ENCODE measurements at places on chromosomes 5 and 9. TPM values are rescaled to one million over a fixed set of nuclear protein-coding genes. Genes with fewer than 3 reads are reported as not detected.

Gene FABP6
- not detected for total RNA-seq

Gene GARIN3
- total RNA-seq, result not detected

Gene FBP2
- not detected for total RNA-seq

GRCh38 chr9:19665146-19665863, 123.5 kb downstream of the SLC24A2 start:
- no peak for DNase-seq
- peaks cover 27% of the 10 kb centered on the region for H3K27me3 ChIP-seq
- H3K36me3 ChIP-seq, result no peaks in the 10 kb centered on the region
- no peaks in the 10 kb centered on the region for H3K4me1 ChIP-seq
- no peak overlapping the region for H3K4me3 ChIP-seq
- no peak overlapping the region for H3K27ac ChIP-seq

GRCh38 chr9:134372581-134373267, 46.5 kb downstream of the RXRA start:
- no peaks in the 10 kb centered on the region for H3K36me3 ChIP-seq
- no peak overlapping the region for H3K27ac ChIP-seq
- H3K4me1 ChIP-seq, result peaks cover 21% of the 10 kb centered on the region
- DNase-seq, result no peak

GRCh38 chr5:80067531-80068245, 32.5 kb downstream of the THBS4 start:
- peaks cover 10% of the 10 kb centered on the region for H3K4me1 ChIP-seq
- DNase-seq, result no peak
- H3K27me3 ChIP-seq, result peaks cover 9% of the 10 kb centered on the region
- H3K36me3 ChIP-seq, result no peaks in the 10 kb centered on the region

- H3K4me1 ChIP-seq, result peaks cover 24% of the 10 kb centered on the region
- H3K36me3 ChIP-seq, result no peaks in the 10 kb centered on the region
- H3K27me3 ChIP-seq, result peaks cover 4% of the 10 kb centered on the region
- no peak overlapping the region for H3K27ac ChIP-seq
Observed at GRCh38 chr9:91045041-91045440, 243.4 kb downstream of the SYK start.

DNA sequence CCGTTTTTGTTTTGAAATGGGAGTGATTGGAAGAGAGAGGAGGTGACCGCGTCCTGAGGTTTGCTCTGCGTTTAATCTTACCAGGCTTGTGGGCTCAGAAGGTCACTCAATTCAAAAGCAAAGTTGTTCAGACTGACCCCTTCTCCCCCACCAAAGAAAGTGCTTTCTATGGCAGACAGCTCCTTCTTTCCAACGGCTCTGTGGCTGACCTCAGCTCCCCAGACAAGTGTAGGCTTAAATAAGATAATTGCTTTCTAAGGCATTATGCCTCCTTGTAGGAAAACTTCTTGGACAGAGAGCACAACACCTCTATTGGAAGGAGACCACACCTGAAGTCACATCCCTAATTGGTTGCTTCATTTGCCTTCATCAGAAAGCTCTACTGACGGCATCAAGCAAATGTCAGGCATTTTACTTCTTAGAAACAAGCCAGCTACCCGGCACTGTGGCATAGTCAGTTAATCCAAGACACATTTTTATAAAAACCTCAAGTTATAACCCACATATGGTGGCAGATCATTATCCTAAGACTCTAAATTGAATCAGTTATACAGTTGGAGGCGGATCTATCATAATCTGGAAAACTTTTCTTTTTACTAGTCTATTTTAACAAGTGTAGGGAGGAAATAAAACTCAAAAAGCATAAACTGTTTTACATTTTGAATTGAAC, 94.9 kb downstream of the TMEM174 start:
- DNase-seq, result no peak
- H3K27me3 ChIP-seq, result peaks cover 43% of the 10 kb centered on the region
- H3K4me3 ChIP-seq, result no peak overlapping the region

DNA sequence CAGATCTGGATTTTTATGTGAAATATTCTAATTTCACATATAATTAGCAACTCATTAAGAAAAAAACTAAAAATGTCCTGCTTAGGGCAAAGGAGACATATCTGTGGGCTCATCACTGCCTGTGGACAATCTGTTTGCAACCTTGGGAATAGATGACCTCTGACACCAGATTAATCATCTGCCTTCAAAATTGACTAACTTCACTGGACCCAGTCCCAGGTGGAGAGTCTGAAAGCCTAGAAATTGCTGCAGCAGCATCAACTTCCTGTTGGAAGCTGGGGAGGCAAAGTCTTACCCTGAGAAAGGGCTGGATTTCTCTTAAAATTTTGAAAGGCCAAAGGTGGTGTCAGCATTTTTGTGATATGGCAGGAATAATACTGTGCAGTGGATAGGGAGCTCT, 76.3 kb upstream of the TNC start:
- DNase-seq, result no peak
- H3K36me3 ChIP-seq, result no peaks in the 10 kb centered on the region
- H3K4me3 ChIP-seq, result no peak overlapping the region
- H3K4me1 ChIP-seq, result no peaks in the 10 kb centered on the region
- no peak overlapping the region for H3K27ac ChIP-seq

GRCh38 chr9:112308588-112308987, 24.8 kb downstream of the PTBP3 start:
- no peaks in the 10 kb centered on the region for H3K36me3 ChIP-seq
- no peaks in the 10 kb centered on the region for H3K27me3 ChIP-seq
- no peak overlapping the region for H3K4me3 ChIP-seq
- no peak overlapping the region for H3K27ac ChIP-seq
- peaks cover 14% of the 10 kb centered on the region for H3K4me1 ChIP-seq
- DNase-seq, result no peak

- peaks cover 33% of the 10 kb centered on the region for H3K4me1 ChIP-seq
- no peaks in the 10 kb centered on the region for H3K36me3 ChIP-seq
- peak overlapping the region; percentile 82 for H3K27ac ChIP-seq
- H3K4me3 ChIP-seq, result peak overlapping the region; percentile 85
Observed at GRCh38 chr9:15304632-15305031, 2.4 kb downstream of the TTC39B start.

DNA sequence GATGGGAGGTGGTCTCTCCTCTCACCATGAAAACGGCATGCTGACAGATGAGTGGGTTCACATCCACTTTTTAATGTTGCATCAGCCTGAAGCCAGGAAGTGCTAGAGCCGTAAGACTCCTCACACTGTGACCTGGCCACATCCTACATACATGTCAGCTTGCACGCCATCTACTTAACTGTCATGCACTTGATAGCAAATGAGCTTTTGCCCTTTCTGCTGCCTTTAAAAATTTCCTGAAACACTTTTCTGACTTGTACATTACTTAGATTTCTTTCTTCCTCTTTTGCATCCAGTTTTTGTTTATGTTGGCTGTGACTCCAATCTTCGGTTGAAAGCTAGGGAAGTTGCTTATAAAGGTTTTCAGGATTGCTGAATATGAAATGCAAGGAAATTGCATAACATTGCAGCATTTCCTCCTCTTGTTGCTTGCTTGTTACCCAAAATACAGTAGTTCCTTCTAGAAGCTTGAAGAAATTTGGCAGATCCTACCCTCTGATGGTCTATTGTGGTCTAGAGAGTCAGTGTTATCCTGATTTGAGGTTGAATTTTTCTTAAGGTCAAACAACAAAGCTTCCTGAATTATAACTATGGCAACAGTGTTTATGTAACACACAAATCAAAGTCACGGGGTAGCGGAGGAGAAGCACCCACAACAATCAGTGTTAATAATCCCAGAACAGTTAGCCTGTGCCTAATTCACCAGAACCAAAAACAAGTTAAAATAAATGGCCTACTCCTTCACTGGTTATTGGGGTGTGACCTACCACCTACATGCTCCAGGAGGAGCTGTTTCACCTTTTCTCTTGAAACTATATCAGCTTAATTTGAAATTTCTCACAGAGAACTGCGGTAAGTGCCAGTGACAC, 232.5 kb downstream of the ARHGAP26 start:
- H3K27ac ChIP-seq, result peak overlapping the region; percentile 95
- peaks cover 87% of the 10 kb centered on the region for H3K4me1 ChIP-seq
- peak overlapping the region; percentile 83 for H3K4me3 ChIP-seq
- DNase-seq, result peak; percentile 88
- H3K27me3 ChIP-seq, result no peaks in the 10 kb centered on the region

DNA sequence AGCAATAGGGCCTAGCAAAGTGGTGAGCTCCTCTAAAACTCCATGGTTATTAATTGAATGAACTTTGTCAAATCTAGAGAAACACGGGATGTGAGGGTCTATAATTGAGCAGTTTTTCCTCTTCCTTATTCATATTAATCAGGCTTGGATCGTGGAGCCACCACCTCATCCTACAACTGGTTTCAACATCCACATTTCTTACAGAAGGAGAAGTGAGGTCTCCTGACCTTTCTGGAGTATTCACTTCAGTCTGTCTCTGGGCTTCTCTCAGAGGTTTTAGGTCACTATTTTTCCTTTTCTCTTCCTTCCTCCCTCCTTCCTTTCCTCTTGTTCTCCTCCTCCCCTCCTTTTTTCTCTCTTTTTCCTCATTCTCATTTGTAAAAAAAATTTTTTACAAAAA, 177.3 kb upstream of the ACTBL2 start:
- H3K4me1 ChIP-seq, result no peaks in the 10 kb centered on the region
- H3K4me3 ChIP-seq, result no peak overlapping the region
- no peak overlapping the region for H3K27ac ChIP-seq
- no peak for DNase-seq
- peaks cover 16% of the 10 kb centered on the region for H3K27me3 ChIP-seq
- no peaks in the 10 kb centered on the region for H3K36me3 ChIP-seq

- no peak for DNase-seq
- no peaks in the 10 kb centered on the region for H3K4me1 ChIP-seq
- H3K36me3 ChIP-seq, result no peaks in the 10 kb centered on the region
- H3K4me3 ChIP-seq, result no peak overlapping the region
- no peak overlapping the region for H3K27ac ChIP-seq
Observed at GRCh38 chr9:71119746-71120145, 1.7 kb downstream of the TRPM3 start.

GRCh38 chr9:38023661-38024035, 45.4 kb downstream of the SHB start:
- H3K4me3 ChIP-seq, result no peak overlapping the region
- H3K27ac ChIP-seq, result no peak overlapping the region
- H3K4me1 ChIP-seq, result no peaks in the 10 kb centered on the region
- no peaks in the 10 kb centered on the region for H3K36me3 ChIP-seq
- DNase-seq, result no peak
- no peaks in the 10 kb centered on the region for H3K27me3 ChIP-seq

GRCh38 chr9:26086396-26086795, 408.2 kb upstream of the TUSC1 start:
- H3K27ac ChIP-seq, result no peak overlapping the region
- no peaks in the 10 kb centered on the region for H3K27me3 ChIP-seq
- H3K36me3 ChIP-seq, result no peaks in the 10 kb centered on the region
- no peaks in the 10 kb centered on the region for H3K4me1 ChIP-seq
- H3K4me3 ChIP-seq, result no peak overlapping the region

GRCh38 chr5:111069839-111070238, 1.7 kb upstream of the TSLP start:
- DNase-seq, result no peak
- peaks cover 5% of the 10 kb centered on the region for H3K4me1 ChIP-seq
- peaks cover 92% of the 10 kb centered on the region for H3K27me3 ChIP-seq
- H3K36me3 ChIP-seq, result peaks cover 13% of the 10 kb centered on the region
